ENCODE measurements at places on chromosomes 3 and 15.
A peak's percentile ranks its signal among the peaks of the same experiment; 100 is the strongest.

DNA sequence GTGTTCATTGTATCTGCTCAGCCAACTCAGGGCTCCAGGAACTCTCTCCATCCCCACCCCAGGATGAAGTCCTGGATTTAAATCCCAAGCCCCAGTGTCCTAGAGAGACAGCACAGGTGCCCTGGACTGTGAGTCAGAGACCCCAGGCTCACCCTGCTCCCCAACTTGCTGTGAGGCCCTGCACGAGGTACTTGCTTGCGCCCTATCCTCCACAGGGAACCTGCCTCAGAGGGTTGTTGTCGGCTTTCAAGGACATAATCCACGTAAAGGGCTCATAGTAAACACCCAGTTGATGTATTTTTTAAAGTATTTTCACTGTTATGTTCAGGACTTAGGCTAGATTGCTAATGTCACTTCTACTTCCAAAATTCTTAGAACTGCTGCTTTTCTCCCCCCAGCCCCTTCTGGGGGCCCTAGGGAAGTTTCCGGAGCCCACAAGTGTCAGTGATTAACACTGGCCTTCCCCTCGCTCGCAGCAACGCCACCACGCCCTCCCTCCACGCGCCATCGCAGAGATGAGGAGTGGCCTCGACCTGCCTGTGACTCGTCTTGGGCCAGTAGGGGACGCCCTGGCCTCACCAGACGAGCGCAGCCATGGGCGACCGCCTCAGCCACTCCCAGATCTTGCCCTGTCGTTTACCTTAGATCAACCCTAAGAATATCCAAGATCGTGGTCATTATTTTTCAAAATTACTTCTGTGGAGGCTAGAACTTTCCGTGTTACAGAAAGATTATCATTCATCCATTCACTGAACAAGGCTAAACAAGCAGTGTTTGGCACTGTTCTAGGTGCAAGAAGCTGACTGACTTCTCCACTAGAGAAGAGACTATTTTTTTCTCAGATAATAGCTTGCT, 6.0 kb upstream of the SRP14 start:
- DNase-seq = peak; percentile 89

GRCh38 chr3:38834110-38834509, 18.1 kb upstream of the SCN10A start:
- no peak for DNase-seq

DNA sequence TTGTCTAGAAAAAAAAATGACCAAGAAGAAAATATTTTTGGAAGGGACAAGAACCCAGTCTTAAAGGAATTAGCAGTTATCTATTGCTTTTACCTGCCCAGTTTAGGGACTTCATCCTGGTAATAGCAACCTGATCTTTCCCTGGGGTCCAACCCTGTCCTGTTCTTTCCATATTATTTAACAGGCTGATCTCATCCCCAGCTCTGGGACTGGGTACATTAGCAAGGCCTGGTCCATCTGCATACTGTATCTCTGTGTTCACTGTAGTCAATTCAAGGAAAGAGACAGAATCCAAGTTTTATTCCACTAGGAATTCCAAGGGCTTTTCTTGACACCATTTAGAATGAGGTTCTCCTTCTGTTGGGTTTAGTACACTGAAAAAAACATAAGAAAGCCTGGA, 191.7 kb upstream of the GADL1 start:
- no peak for DNase-seq

DNA sequence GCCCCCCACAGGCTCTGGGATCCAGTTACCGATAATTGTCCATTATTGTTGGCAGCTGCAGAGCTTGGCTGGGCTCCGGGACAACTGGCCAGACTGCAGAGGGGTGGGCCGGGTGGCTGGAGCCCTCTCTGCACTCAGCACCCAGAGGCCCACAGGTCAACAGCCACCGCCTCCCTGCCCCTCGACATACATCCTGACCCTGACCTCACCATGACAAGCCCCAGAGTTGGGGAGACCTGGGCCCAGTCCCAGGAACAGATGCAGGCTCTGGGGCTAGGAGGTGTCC, 22.4 kb downstream of the PTH1R start:
- peak; percentile 54 for DNase-seq
